ENCODE measurements at places on chromosomes 3 and 15.

DNA sequence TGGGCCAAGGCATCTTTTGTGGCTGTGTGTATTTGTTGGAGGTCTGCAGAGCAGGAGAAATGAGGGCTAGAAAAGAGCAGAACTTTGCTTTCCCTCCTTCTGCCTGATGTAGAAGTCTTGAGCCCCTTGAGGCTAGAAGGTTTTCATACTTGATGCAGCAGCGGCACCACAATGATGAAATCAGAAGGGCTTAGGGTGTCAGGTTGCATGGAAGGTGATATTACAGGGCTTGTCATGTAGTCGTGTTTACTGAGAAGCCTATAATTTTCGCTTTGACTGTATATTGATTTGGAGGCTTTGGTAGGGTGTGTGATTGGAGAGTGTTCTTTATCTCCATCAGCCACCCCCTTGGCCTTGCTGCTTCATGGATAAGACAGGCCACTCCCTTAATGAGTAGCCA is 339.8 kb downstream of the THSD4 start:
- no peak for DNase-seq

GRCh38 chr15:94780166-94780565 is 548.8 kb downstream of the MCTP2 start:
- DNase-seq = no peak

GRCh38 chr15:76871930-76872329 is 33.2 kb downstream of the SCAPER start:
- DNase-seq = no peak

DNA sequence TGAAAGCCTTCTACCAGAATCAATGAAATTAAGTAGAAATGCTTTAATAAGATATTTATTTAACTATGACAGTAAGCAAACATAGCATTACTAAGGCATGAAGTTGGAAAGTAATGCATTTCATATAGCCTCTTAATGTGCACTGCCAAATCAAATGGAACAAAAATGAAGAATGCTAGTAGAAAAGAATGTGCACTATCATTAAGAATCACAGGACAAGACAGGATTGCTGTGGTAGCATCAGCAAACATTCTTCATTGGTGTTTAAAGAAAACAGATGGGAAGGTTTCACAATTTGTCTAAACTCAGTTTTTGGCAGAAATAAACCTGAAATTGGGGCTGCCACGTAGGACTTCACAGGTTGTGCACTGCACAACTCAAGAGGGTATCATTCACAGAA is 168.9 kb downstream of the CNTN3 start:
- no peak for DNase-seq

DNA sequence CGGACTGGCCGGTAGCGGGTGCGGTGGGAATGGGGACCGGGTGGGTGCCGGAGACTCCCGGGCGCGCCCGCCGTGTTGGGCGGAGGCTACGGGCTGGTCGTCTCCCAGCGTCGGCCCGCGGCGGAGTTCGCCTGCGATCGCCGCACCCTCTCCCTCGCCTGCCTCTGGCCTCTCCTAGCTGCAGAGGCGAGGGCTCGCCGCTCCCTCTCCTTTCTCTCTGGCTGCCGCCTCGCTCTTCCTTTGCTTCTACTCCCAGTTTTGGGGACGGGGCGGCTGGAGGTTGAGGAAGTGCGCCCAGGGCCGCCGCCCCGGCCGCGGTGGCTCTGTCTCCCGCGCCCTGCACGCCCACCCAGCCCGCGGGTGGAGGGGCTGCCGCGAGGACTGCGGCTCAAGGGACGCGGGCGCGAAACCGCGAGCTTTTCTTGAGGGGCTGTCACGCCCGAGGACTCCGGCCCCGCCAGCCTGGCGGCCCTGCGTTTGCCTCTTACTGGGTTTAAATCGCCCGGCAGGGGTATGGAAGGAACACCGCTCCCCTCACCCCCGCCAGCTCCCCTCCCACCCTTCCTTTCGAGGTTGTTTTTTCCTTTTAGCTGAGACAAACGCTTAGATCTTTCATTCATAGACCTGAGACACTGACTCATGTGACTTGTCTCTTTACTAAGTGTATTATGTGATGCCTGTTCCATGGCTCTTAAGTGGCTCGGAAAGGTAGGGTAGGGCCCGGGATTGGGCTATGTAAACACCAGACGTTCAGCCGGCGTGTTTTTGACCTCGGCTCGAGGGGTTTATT is 654 bp downstream of the PIK3CA start:
- peak; percentile 13 for DNase-seq

- DNase-seq = no peak
These were observed 1078.4 kb downstream of the ROBO1 start for GRCh38 chr3:78689378-78689777.

DNA sequence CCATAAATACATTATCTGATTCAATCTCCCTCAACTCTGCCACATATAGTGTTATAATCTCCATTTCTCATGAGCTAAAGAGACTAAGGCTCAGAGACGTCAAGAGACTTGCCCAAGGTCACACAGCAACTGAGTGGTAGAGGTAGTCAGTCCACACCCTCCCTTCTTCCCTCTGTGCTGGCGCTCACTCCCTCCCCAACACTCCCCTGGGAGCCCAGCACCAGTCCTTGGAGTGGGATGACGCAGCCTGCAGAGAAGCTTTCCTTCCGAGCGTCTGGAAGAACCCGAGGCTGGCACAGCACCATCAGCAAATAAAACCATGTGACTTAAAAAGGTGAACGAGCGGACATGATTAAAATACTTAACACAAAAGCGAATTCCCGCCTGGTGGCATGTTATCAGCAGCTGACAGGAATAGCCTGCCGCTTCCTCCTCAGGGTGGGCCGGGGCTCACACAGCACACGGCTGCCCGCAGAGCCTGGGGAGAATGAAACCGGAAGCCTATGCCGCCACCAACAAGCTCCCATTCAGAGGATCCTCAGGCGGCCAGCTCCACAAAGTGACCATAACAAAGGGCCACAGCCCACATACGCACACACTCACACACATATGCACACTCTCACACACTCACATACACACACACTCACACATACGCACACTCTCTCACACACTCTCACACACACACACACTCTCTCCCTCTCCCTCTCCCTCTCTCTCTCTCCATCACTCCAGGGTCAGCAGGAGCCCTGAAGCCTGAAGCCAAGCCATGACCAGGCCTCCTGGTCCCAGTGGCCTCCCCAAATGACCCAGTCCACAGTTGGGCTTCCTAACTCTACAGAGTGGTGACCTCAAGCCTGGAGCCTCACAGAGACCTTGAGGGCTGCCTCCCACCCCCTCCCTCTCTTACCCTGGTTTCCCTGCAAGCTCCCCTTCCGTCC is 120.5 kb downstream of the XXYLT1 start:
- DNase-seq = no peak

- no peak for DNase-seq
These were observed 12.6 kb downstream of the DUT start for GRCh38 chr15:48343865-48344264.

DNA sequence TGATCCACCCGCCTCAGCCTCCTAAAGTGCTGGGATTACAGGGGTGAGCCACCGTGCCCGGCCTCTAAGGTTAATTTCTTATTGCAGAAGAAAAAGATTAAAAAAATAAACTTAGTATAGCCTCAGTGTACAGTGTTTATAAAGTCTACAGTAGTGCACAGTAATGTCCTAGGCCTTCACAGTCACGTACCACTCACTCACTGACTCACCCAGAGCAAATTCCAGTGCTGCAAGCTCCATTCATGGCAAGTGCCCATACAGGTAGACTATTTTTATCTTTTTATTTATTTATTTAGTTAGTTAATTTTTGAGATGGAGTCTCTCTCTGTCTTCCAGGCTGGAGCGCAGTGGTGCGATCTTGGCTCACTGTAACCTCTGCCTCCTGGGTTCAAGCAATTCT is 3.2 kb upstream of the FLNB start:
- no peak for DNase-seq

GRCh38 chr3:129958755-129959154 is 15.8 kb upstream of the TRH start:
- no peak for DNase-seq

Data from GM19239 (cell line).